Fibroblast of skin of left biceps (primary cell): ENCODE measurements at places on chromosomes 6 and 20.

DNA sequence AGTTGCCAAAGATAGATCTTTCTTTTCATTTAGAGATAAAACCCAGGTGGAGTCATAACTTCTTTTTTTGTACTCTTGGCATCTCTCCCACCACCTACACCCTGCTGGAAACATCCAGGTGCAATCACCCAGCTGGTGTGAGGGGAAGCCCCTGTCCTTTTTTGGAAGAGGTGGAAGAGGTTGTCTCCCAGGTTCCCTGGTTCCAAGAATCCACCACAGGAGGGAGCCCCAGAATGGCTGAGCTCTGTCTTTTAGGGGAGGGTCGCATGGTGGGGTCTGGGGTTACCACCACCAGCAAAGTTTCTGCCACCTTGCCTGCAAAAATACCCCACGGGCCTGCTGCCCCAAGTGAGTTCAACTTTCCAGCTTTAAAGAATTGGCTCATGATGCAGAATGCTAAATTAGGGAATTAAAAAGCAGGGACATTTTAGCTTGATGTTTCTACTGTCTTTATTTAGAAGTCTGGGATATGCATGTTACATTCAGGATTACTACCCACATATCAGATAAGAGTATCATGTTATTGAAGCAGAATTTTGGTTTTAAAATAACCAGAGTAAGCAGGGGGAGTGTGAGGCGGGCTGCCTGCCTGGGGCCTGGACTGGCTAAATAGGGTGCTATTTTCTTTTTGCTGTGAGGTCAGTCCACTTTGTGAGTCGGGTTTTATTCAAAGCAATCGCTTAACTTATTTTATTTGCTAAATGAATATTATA, 11.0 kb downstream of the SMOC2 start:
- no peak for DNase-seq

GRCh38 chr6:109053336-109053735, 41.3 kb downstream of the SESN1 start:
- no peak for DNase-seq

DNA sequence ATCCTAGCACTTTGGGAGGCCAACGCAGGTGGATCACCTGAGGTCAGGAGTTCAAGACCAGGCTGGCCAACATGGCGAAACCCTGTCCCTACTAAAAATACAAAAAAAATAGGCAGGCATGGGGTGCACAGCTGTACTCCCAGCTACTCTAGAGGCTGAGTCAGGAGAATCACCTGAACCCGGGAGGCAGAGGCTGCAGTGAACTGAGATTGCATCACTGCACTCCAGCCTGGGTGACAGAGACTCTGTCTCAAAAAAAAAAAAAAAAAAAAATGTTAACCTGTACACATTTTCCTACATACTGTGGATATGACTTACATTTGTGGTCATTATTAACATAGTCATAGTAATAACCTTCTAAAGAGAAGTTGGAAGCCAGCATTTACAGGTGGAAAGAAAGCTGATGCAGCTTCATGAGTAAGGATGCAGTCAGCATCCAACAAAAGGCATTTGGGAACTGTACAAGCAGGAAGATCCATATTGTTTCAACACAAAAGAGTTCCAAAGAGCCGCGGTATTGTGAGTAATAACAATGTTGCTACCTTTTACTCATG, 186.2 kb downstream of the GPX5 start:
- DNase-seq = no peak

- DNase-seq = no peak
Observed at GRCh38 chr6:17491416-17492142, 98.2 kb downstream of the CAP2 start.

DNA sequence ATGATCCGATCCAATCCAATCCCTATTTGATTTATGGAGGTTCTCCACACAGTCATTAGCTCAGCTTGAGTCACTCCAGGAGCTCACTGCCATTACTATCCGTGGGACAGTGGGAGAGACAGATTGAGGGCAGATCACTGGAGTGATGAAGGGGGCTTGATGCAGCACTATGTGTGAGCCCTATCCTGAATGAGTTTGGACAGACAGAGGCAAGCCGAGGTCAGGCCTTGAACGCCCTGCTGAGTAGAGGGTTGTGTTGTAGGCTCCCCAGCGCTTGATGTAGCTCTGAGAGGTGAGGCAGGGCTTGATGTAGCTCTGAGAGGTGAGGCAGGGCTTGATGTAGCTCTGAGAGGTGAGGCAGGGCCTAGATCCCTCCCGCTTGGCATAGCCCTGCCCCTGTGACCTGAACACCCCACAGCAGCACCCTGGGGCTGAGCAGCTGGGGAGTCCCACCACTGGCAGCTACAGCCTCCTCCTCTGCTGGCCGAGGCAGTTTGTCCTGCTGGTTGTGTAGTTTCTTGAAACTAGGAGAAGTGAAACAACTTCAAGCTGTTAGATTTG, 58.7 kb downstream of the ZFAND3 start:
- no peak for DNase-seq

DNA sequence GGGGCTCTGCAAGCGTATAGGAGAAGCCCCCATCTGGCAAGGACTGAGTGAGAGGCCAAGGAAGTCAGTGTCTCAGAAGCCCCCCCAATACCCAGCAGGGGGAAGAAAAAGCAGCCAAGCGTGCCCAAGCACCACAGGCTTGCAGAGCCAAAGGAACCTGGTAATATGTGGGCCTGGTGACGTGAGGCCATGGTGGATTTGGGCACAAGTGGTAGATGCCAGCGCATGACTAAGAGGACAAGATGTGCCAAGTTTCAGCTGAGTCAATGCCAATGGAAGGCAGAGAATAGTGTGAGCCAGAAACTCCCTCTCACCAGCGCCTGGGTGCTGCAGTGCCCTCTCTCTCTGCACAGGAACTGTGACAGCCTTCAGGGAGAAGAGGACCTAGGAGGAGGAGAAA, 110.0 kb downstream of the QRSL1 start:
- DNase-seq = no peak

GRCh38 chr20:52864916-52865605, 107.1 kb upstream of the TSHZ2 start:
- peak; percentile 26 for DNase-seq

DNA sequence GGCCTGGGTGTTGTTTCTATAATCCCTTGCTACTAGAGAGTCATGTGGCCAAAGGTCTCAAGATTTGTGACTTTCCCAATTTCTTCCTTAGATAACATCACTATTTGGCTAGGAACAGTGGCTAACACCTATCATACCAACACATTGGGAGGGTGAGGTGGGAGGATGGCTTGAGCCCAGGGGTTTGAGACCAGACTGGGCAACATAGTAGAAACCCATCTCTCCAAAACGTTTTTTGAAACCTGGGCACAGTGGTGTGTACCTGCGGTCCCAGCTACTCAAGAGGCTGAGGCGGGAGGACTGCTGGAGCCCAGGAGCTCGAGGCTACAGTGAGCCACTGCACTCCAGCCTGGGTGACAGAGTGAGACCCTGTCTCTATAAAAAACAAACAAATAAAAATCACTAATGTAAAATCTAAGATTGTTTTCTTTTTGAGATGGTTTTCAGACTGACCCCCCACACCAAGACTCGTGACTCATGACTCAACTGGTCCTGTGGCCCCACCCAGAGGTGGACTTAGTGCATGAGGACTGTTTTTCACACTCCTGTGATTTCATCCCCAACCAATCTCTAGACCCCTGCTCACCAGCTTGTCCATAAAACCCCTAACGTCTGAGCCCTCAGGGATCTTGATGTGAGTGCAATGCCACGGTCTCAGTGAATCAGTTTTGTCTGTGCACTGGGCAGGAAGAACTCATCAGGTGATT, 48.3 kb upstream of the KIF16B start:
- DNase-seq = no peak

DNA sequence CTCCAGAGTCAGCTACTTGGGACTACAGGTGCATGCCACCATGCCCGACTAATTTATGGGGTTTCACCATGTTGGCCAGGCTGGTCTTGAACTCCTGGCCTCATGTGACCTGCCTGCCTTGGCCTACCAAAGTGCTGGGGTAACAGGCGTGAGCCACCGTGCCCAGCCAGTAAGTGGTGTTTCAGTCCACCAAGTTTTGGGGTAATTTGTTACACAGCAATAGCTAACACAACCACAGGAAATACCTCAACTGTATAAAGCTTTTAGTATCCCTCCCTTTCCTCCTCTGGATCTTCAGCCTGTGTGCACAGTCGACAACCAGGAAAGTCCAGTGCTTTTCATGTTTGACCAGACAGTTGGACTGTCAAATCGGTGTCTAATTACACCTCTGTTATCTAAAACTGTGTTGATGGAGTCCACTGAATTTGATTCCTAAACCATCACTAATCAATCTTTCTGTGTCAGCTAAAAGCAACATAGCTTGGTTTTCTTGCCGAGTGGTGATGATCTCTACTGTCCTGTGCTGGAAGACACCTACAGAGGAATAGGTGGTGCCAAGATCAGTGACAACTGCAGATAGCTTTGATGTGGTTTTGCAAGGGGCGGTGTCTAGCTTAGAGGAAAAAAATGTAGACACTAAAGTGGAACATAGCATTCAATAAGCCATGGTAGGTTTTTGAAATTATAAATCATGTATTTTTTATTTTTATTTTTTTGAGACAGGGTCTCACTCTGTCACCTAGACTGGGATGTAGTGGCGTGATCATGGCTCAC, 22.2 kb upstream of the ZBTB2 start:
- DNase-seq = no peak

DNA sequence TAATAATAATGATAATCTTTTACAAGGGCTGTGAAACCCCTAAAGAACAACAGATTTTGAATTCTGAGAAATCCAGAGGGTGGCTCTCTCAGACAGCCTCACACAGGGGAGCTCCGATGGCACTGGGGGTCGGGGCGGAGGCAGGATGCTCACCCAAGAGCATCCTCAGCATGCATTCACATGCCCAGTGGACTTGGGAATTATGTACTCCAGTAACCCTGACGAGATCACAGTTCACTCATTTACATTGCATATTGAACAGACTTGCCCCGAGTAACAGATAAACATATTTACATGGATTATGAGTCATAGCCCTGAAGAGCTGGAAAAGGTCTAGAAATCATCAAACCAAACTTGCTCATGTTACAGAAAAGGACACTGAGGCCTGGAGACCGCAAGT, 482.7 kb upstream of the JARID2 start:
- DNase-seq = no peak
